ENCODE measurements at places on chromosomes 13 and 19.

- DNase-seq, result no peak
Measured at GRCh38 chr19:45235485-45235884, 9.7 kb downstream of the EXOC3L2 start.

DNA sequence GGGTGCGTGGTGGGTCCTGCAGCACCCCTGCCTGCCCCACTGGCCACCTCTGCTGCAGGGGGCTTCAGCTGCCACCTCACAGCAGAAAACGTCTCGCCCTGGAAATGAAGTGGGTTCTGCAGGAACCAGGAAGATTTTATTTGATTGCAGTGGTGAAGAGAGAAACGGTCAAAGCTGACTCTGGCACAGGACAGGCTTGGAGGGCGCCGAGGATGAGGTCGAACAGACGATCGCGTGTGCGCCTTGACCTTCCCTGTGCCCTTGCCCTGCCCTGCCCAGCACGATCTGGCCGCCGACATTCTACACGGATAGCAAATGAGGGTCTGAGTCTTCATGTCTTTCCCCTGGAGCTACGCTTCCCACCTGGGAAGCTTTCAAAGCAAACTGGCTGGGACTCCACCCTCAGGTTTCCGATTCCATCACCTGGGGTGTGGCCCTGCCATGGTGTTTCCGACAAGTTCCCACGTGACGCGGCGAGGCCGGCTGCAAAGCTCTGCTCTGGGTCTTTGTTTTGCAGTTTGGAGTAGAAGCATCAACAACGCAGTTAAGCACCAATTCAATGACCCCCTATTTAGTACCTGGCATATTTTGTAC, 50.3 kb upstream of the TUBGCP3 start:
- DNase-seq, result no peak

DNA sequence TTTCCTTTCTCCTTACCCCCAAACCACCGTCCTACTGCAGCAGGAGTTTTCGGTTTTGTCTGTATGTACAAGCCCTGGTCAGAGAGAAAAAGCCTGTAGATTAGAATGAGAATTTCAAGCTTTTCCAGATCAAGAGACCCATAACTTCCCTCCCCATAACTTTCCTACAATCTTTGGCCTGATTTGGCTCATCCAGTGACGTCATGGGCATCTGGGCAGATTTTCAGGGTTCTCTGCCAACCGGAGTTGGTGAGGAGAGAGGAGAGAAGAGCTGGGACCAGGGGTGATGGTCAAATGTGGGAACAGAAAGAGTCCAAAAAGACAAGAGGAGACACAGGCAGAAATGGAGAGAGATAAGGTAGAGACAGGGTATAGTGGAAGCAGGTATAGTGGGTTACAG, 10.5 kb downstream of the IZUMO2 start:
- DNase-seq, result no peak

- DNase-seq, result no peak
Measured at GRCh38 chr13:112024577-112024976, 42.4 kb upstream of the SOX1 start.

GRCh38 chr13:41552031-41552430, 94.7 kb downstream of the RGCC start:
- DNase-seq, result no peak

DNA sequence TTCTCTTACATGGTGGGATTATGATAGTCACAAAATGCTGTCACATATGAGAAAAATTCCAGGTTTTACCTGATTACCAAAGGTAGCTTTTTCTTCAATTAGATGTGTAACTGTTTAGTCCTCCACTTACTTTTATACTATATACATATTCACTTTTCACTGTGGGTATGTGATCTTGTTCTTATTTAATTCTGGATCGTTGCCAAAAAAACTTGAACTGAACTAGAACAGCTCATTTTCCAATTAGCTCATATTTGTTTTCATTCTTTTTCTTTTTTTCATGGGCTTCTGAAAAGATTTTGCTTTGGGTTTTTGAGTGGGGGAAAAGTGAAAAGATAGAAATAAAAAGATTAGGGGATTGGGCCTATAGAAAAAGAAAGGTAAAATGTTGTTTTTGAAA, 291.9 kb downstream of the NDFIP2 start:
- DNase-seq, result no peak

- no peak for DNase-seq
Measured at GRCh38 chr13:101767131-101767530, 314.7 kb downstream of the ITGBL1 start.

DNA sequence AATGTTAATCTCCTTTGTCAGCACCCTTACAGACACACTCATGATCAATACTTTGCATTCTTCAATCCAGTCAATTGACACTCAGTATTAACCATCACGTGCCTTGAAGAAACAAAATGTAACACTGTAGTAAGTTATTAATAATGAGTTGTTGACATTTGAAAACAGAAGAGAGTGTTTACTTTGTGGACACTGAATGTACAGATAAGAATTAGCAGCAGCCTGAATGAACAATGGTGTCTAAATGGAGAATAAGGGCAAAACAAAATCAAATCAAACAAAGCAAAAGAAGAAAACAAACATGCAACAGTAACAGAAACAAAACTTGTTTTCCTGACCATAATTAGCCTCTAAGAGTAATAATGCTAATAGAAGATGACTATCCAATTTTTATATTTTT, 1191.1 kb upstream of the MIR17HG start:
- no peak for DNase-seq

DNA sequence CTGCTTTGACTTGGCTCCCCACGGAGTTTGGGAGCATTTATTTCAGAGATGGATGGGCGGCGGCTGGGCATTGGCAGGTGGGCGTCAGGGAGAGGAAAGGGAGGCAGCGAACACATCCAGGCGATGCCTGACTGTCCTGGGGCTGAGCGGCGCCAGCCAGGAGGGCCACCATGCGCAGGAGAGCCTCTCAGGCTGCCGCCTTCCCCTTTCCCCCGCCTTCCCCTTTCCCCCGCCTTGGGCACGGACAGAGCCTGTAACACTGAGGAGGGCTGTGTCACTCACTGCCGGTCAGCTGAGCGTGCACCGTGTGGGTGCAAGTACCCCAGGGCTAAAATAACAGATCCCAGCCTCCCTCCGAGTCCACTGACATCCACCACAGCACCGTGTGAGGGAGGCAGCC, 11.4 kb downstream of the MCF2L start:
- no peak for DNase-seq

DNA sequence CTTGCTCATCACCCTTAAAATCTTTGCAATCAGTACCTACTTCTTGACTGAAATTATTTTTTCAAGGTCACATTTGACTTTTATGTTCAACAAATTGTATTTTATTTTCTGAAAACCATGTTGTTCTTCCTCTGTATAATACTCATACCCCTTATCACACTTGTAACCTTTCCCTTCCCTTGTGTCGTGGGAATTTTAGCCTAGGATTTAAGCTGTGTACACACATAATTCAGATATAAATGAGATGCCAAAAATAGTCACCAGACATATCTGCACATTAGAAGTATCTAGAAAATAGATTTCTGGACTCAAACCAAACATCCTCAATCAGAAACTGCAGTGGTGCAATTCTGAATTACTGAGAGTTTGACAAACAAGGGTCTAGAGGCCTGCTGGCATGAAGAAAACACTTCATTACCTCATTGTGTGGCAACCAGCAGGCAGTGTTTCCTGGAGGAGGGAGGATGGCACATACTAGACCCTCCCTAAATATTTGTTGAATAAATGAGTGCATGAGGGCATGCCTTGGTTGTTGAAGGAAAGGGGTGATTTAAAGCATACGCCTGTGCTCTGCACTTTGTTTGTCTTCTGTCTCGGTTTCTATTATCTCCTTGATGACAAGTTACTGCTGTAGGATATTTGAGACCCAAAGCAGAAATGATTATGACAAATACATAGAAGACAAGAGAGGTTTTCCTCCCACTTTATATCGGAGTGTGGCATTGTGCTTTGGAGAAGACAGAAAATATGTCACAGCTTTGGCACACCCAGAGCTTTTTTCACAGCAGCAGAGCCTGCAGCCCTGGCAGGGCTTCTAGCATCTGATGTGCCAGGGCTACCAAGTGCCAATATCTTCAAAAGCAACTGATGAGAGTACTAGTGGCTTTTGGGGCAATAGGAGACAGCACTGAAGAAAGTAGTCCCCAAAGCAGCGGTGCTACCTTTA, 881.1 kb downstream of the PCDH9 start:
- no peak for DNase-seq

GRCh38 chr19:43700395-43701000, 15.4 kb upstream of the IRGC start:
- DNase-seq, result no peak

GRCh38 chr19:10621966-10622365, 3.4 kb upstream of the SLC44A2 start:
- DNase-seq, result no peak

DNA sequence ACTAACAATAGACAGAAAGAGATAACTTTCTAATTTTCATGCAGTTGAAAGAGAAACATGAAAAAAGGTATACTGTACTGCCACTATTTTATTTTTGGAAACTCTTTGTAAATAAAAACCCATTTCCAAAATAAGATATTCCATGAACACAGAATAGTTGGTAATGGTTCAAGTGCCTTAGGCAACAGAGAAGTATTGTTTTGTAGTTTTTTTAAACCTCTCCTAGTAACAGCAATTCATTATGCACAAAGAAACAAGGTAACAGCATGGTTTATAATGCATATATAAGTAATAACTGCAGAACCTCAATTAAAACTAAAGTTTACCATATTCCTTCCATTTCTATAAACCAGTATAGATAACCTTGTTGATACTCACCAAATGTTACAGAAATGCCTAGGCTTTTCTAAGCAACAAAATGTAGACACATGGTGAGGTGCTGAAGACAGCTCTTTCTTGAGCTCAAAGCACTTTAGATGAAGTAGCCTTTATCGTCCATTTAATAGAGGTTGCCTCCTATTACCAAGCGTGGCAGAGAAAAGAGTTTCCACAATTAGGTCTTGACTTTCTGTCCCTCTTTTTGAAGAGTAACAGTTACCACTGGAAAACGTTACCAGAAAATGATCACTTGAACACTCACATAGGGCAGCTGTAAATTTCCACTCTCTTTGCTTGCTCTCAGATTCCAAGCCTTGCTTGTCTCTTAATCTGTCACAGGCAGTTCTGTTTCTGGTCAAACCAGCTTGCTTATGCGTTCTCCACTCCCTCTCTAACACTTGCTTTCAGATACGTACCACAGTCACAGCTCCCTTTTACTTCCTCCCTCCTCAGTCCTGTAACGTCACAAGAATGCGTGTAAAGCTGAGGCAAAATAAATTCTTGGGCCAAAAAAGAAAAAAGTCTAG, 42.9 kb downstream of the CAB39L start:
- no peak for DNase-seq

- DNase-seq, result no peak
Measured at GRCh38 chr19:3374369-3375112, 8.2 kb downstream of the NFIC start.
